ENCODE measurements at places on chromosomes 7 and 10.

DNA sequence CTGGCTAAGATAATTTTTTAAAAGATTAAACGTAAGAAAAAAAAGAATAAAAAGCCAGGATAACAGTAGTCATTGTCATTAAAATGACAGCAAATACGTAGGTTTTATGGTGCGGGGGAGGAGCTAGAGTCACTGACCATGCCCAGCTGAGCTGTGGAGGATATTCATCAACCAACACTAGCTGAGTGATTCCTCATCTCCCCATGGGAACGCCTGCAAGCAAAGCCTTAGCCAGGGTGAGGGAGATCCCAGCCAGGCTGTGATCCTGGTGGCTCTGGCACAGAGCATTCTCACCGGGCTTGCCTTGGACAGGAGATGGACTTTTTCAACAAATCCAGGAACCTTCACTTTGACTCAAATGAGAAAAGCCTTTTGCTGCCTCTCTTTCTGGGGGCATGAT is 94.2 kb downstream of the HIP1 start:
- no peak for DNase-seq

GRCh38 chr10:128573281-128573845 is 447.1 kb upstream of the MKI67 start:
- no peak for DNase-seq

- DNase-seq = no peak
Observed at GRCh38 chr7:143375298-143376034, 5.7 kb upstream of the ZYX start.

- DNase-seq = no peak
Observed at GRCh38 chr7:104986628-104987259, 27.3 kb upstream of the KMT2E start.

GRCh38 chr10:132193907-132194552 is 7.3 kb downstream of the DPYSL4 start:
- DNase-seq = no peak

All from caudate nucleus (tissue), 63 donors.